ENCODE measurements at places on chromosomes 7 and 10.

GRCh38 chr7:42972699-42973500, 40.7 kb downstream of the MRPL32 start:
- no peak for DNase-seq

- no peak for DNase-seq
Measured at GRCh38 chr10:69439350-69439739, 11.9 kb upstream of the TSPAN15 start.

DNA sequence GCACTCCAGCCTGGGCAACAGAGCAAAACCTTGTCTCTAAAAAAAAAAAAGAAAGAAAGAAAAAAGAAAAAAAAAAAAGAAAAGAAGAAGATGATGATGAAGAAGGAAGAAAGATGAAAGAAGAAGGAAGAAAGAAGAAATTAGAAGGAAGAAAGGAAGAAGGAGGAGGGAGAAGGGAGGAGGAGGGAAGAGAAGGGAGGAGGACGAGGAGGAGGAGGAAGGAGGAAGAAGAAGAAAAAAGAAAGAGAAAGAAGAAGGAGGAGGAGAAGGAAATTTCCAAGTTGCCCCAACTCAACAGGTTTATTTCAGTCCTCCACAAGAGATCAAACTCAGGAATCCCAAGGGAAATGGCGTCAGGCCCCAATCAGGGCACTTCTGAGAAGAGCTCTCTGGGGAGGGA, 115.7 kb downstream of the ABLIM1 start:
- DNase-seq = no peak

GRCh38 chr10:104809288-104810090, 168.4 kb downstream of the SORCS3 start:
- no peak for DNase-seq

GRCh38 chr7:28088032-28088431, 92.6 kb downstream of the JAZF1 start:
- DNase-seq = no peak

DNA sequence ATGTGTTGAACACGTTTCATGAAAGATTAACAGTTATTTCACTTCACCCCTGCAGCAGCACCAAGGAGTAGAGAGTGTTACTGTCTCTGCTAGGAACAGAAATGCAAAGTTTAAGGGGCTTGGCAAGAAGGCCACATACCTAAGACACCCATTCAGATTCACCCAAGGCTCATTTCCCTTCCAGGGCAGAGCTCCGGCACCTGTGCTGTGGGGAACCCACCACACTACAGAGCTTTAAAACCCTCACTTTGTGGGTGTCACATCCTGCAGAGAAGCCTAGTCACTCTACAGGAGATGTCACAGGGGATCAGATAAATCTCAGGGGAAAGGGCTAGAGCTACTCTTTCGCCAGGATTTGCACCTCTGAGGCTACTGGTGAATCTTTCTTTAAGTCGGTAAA, 176.1 kb upstream of the KLF6 start:
- peak; percentile 29 for DNase-seq

GRCh38 chr10:101578803-101579515, 9.1 kb downstream of the POLL start:
- no peak for DNase-seq

DNA sequence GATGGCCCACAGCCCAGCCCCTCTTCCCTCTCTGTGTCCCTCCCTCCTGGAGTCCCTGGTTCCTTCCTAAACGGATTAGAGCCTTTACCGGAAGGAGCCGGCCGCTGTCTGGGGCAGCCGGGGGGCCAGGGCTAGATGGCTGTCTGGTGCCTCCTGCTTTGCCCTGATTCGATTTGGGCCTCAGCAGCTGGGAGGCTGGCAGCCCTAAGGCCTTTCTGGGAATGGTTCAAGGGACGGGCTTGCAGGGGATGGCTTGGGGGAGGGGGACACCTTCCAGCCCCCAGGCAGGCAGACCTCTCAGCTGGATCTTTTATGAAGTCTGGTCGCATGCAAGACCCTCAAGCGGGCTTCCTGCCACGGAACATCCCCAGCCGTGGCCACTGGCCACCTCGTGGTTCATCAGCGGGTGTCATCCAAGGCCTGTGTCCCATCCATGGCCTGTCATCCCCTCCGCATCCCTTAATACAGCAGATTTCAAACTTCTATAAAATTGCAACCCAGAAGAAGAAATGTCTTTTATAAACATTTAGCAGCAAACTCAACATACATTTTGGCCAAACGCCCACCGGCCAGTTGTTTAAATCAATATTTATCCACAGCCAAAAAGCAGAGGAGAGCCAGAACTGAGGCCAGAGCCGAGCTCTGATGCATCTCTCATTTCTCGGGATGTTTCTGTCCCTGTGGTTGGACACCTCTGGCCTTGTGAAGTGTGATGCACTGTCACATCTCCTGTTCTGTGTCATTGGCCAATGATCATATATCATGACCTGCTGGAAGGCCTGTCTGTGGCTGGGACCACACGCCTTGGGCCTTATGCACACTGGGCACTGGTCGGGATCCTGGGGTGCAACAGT, 52.0 kb downstream of the GTF2IRD1 start:
- DNase-seq = no peak

GRCh38 chr10:649798-650440, 39.5 kb downstream of the DIP2C start:
- DNase-seq = no peak

All from stimulated activated CD8-positive, alpha-beta memory T cell treated with anti-CD3 and anti-CD28 coated beads, Interleukin-4, amount 100 ng/mL, for 4 hours (primary cell).